H4 (cell line): ENCODE measurements at places on chromosomes 13 and 19. TPM values are rescaled to one million over a fixed set of nuclear protein-coding genes. Genes with fewer than 3 reads are reported as not detected.

RGS9BP gene
- total RNA-seq = 0.12 and 0.45 TPM in 2 replicates

DNA sequence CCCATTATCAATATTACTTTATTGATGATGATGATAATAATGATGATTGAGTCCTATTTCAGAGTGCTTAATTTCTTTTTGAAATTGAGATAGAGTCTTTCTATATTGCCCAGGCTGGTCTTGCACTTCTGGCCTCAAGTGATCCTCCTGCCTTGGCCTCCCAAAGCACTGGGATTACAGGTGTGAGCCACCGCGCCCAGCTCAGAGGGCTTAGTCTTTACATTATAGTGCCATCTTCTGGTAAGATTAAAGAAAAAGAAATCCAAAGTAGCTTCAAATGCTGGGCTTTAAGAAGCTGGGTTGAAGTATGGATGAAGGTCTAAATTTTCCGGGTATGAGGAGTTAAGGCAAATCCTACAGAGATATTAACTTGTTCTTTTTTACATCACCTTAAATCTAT lies 3.4 kb upstream of the ZNF333 start:
- no peak for DNase-seq

ZNF439 gene
- 0.47 and 0.56 TPM in 2 replicates for total RNA-seq

ZFP36 gene
- total RNA-seq = 4.0 and 5.7 TPM in 2 replicates

- DNase-seq = no peak
Observed at GRCh38 chr13:42109957-42110356, 61.5 kb downstream of the DGKH start.

DNA sequence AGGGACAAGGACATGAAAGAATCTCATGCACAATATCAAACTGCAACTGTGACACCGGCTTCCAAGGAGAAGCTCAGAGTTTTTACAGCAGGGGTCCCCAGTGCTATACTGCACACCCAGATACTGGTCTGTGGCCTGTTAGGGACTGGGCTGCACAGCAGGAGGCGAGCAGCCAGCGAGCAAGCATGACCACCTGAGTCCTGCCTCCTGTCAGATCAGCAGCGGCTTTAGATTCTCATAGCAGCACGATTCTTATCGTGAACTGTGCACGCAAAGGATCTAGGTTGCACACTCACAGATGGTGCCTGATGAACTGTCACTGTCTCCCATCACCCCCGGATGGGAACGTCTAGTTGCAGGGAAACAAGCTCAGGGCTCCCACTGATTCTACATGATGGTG lies 13.1 kb upstream of the CD22 start:
- no peak for DNase-seq
